ENCODE measurements at places on chromosomes 4 and X.

DNA sequence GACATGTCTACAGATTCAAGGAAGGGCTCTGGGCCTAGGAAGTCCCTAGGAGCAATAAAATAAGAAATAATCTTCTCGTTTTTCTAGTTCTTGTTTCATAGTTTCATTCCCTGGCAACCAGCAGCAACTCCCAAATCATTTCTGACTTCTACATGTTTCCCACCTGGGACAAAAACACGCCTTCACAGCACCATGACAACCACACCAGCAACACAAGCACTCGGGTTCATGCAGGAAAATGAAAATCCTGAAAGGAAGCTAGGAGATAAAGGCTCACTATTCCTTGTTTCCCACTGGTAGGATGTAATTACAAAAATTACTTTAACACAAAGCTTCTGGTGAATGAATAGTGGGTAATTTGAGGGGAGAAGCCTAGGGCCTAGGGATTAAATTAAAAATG, 158.9 kb downstream of the ADAMTS3 start:
- DNase-seq: no peak

DNA sequence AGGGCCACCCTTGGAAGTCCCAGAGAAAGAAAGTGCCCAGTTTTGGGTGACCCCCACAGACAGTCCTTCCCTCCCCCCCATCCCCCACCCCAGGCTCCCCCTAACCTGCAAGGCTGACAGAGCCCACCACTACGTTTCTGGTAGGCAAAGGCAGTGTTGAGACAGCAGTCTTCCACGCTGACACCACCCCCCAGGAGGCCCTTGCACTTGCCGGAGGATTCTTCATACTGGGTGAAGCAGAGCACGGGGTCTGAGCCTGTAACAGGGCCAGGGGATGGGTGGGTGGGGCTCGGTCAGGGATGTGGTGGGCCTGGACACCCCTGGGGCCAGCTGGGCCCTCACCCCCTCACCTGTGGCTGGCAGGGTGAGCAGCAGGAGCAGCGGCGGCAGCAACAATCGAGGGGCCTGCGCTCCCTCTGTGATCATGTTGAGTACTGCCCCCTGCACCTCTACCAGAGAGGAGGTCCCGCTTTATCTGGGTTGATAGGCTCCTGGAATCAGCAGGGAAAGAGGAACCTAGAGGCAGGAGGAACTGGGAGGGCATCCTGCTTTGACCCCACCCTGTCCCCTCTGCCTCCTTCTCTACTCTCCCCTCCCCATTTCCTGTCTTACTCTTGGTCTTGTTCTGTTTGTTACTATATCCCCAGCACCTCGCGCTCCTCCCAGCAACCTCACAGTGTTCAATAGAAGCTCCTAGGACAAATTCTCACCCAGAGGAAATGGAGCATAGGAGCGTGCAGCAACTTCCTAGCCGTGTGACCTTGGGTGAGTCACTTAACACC, at the start of gene CFP:
TSS of gene CFP (minus strand) at position 512 of the 782 bp plus-strand sequence. CDS start at position 426, 86 bp downstream.
- no peak for DNase-seq

GRCh38 chr4:186318481-186318880, 52.5 kb downstream of the F11 start:
- no peak for DNase-seq

DNA sequence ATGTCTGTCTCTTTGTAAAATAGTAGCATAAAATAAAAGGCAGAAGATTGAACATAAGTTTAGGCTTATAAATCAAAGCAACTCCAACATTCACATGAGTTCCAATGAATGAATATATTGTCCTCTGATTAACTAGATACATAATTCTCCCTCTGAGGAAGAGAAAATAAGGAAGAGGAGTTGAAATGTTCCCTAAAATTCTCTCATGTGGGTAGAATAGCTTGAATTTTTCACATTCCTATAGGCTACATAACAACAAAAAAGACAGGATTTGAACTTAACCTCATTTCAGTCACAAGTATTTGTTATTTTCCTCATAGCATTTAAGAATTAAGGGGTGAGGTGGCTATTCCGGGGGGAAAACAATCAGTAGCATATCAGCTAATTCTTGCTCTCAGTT, 462.4 kb upstream of the NDST4 start:
- DNase-seq: peak; percentile 1

DNA sequence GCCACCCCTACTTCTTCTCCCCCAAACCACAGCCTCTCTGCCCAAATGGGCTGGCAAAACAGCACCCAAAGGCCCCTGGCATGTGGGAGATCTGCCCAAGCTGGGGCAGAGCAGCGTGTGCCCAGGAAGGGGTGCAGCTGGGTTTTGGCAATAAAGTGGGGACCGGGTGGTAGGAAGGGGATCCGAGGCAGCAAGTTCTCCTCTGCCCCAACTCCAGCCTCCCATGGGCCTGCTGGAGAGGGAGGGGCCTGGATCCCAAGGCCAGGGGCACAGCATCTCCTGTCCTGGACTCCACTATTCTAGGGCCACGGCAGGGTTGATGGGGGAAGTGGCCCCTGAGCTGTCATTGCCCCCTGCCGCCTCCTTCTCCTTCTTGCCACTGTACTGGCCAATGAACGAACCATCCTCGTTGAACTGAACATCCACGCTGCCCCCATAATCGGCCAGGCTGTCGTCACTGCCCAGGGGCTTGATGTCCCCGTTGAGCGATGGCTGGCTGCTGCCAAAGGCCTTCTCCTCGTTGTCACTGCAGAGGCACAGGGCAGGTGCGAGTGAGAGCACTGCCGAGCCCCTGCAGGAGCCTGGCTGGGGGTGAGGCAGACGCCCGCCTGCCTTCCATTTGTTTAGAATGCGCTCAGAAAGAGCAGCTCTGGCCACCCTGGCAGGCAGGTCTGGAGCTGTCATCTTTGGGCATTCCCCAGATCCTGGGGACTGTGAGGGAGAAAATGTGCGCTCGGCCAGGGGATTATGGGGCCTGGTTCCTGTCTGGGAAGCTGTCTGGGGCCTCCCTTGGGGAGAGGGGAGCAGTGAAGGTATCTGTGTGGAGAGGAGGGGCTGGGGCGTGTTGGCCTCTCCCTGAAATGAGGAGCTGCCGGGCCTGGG, 23.4 kb downstream of the L1CAM start:
- no peak for DNase-seq

DNA sequence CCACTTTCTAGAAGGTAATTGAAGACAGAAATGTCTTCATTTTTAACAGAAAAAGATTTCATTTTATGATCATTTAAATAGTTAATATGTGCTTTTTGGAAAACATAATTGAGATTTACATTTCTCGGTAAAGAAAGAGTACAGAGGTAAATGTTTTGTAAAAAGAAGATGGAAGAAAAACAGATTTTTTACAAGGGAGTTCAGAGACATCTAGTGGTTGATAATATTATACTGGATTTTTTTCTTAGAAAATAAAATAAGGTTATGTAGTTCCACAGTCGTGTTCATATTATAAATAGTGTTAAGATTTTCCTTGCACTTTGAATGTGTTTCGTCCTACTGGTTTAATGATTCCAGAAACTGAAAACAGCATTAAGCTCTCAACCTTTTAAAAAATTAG, 60.6 kb downstream of the SMARCA1 start:
- DNase-seq: no peak

GRCh38 chr4:84800256-84800655, 166.2 kb downstream of the WDFY3 start:
- peak; percentile 36 for DNase-seq

DNA sequence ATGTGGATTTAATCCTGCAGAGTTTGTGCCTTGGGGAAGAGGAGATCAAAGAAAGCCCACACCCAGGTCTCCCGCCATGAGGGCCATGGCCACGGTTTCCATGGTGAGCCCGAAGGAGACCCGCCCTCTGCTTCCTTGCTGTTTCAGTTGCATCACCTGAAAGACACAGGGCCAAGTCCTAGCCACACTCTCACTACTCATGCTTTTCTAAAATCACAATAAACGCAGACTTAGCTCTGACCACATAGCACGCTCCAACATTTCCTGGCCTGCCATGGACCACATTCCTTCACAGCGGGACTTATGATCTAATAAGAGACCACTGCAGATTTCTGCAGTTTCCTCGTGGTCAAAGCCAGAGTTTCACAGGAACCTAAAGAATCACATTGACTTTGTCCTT, 426.0 kb upstream of the NR3C2 start:
- peak; percentile 7 for DNase-seq

DNA sequence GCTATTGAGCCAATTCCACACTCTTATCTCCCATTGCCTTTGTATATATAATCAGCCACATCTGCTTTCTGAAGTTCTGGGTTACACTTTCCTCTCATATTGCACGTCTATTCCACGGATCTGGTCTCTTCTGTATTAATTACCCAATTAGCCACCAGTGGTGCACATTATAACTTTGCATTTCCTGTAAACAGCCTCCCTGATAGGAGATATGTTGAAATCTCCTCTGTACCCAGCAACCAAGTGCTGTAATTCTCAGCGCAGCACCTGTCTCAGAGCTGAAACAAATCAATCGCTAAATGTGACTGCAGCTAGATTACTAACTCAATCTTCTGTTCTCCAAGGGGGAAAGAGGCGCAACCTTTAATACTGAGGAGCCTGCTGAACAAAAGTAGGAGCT, 326.4 kb downstream of the SLITRK2 start:
- DNase-seq: no peak

DNA sequence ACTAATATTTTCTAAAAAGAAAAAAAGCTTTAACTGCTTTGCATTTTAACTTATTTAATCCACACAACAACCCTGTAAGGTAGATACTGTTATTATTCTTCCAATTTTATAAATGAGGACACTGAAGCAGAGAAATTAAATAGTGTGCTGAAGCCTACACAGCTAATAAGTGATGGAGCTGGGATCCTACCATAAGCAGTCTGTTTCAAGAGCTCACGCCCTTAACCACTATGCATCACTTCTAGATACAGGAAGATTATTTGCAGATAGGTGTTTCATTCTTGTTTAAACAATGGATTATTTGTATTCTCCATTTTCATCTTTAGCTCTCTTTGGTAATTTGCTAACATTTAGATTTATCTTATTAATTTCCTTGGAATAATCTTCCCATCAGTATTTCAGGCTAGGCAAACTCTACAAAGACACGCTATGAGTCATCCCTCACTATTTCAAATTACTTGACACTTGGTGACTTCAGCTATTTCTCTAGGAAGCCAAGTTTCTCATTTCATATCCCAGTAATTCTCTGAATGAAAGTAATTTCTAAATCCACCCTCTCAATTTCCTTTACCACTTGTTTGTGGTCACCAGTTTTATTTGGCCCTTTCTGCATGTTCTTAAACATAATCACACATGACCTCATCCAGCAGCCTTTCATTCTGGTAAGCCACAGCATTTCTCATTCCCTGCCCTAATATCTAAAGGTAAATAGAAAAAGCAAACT, 67.3 kb downstream of the ASB9 start:
- DNase-seq: peak; percentile 86

GRCh38 chr4:53767482-53767881, 176.2 kb upstream of the LNX1 start:
- DNase-seq: peak; percentile 69

DNA sequence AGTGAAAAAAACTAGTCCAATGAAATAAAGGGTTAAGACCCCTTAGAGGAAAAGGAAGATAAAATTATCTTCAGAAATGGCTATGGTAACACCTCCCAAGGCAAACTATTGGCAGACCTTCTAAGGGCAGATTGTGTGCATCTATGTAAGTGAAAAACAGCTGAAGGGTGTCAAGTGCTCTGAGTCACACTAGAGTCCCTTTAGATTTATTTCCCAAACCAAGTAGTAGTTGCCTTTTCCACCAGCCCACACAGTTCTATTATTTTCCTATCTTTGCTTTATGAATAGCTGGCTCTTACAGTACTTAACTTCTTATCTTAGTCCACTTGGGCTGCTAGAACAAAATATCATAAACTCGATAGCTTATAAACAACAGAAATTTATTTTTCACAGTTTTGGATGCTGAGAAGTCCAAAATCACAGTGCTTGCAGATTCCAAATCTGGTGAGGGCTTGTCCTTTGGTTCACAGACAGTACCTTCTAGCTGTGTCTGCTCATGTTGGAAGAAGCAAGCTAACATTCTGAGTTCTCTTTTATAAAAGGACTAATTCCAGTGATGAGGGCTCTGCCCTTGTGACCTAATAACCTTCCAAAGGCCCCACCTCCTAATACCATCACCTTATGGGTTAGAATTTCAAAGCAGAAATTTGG, 143.6 kb downstream of the GRID2 start:
- DNase-seq: no peak

DNA sequence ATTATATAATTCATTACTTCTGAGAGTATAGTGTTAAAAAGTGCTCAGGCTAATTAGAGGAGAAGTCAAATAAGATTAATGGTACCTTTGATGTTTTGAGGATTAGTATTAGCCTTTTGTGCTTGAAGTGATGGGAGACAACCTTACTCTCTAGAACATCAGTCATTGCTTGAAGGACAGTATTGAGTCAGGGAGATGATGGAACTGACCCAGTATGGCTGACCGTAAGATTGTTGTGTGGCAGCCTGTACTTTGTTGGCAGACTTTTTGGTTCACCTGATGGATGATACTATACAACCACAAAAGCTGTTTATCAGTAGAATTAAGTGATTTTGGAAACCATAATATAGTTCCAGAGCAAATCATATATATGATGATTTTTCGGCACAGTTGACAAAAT, 9.9 kb downstream of the OGT start:
- DNase-seq: no peak

DNA sequence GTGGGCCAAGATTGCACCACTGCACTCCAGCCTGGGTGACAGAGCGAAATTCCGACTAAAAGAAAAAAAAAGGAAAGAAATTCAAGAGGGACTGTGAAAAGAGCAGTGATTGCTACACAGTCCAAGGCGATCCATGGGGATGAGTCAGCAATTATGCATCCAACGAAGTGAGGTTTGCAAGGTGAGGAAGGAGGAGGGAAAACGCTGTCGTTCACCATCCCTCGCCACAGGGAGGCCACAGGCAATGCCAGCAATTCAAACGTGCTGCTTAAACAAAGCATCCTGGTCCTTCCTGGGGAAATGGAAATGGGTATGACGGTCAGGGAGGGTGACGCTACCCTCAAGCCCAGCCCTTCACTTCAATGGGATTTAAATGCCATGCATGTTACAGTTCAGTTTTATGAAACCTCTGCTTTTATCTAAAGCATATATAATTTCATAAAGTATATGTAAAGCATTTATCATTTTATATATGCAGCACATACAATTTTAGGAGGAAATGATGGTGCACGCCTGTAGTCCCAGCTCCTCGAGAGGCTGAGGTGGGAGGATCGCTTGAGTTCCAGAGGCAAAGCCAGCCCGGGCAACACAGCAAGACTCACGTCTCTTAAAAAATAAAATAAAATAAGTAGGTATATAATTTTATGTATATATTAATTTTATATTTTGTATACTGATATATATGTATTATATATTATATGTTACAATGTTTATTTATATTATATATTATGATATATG, 108.7 kb downstream of the DHRSX start:
- peak; percentile 89 for DNase-seq

DNA sequence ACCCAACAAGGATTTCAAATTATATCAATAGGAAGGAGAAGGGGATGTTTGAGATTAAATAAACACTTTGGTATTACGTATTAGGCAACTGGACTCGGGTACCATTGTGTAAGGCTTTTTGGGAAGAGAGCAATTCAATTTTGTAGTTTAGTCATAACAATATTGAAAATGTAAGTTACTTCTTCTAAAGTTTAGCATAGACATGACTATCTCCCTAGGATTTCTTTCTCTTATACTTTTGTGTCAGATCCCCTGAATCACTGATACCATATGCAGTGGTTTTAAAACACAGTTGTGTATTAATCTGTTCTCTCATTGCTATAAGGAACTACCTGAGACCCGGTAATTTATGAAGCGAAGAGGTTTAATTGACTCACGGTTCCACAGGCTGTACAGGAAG, 123.8 kb upstream of the FAM9C start:
- DNase-seq: no peak
